Bronchial epithelial cell (primary cell): ENCODE measurements at places on chromosomes 12 and 14. TPM values are rescaled to one million over a fixed set of nuclear protein-coding genes. Genes with fewer than 3 reads are reported as not detected.

GALNT9 gene
- not detected in 2 replicates for total RNA-seq

PIK3C2G gene
- total RNA-seq = 0.26 and 1.0 TPM in 2 replicates

SMAGP gene
- total RNA-seq = 7.4 and 23.8 TPM in 2 replicates

SIRT4 gene
- 0.79 and 1.3 TPM in 2 replicates for total RNA-seq

PPM1H gene
- 0.79 and 0.90 TPM in 2 replicates for total RNA-seq

TMPRSS12 gene
- total RNA-seq = not detected in 2 replicates
